Stimulated activated CD4-positive, alpha-beta T cell treated with anti-CD3 and anti-CD28 coated beads, Interleukin-1b, Interleukin-23, amount 100 ng/mL, for 24 hours (primary cell): ENCODE measurements at places on chromosomes 5 and 9.

- no peak for DNase-seq
Observed at GRCh38 chr9:8232726-8233125, 433.1 kb upstream of the DMAC1 start.

GRCh38 chr9:93582115-93582514, 5.7 kb downstream of the PHF2 start:
- no peak for DNase-seq

DNA sequence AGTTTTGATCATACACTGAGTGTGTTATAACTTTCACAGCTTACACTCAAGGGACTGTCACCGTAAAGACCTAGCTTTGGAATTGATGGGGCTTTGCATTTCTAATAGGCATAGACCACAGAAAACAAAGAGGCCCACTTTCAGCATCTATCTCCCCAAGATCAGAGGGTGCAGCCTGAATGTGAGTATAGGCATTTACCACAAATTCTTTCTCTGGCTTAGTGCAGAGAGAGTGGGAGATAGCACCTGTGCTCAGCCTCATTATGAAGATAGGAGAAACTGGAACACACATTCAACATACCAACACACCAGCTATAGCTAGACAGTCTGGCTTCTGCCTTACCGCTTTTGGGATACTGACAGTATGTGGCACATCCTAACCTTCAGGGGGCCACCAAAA, 783.4 kb upstream of the GRAMD2B start:
- no peak for DNase-seq

DNA sequence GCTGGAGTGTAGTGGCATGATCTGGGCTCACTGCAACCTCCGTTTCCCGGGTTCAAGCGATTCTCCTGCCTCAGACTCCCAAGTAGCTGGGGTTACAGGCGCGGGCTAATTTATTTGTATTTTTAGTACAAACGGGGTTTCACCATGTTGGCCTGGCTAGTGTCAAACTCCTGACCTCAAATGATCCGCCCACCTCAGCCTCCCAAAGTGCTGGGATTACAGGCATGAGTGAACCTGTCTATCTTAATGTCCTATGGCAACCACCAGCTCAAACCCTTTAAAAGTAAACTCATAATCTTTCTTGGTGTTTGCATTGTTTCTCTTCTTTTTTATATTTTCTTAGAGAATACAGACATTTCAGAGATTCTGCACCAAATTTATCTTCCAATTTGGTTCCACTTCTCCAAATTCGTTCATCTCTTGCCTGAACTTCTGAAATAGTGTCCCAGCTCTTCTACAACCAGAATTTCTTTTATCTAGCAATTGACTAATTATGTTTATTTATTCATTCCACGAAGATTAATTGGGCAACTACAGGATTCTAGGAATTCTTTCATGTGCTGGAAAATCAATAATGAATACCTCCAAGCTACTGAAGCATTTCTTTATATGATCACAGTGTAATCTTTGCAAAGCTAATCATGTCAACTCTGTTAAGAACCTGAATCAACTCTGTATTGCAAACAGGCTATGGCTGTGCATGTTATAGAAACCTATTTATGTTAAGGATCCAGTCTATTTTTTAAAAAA, 60.0 kb upstream of the TYRP1 start:
- DNase-seq, result no peak

DNA sequence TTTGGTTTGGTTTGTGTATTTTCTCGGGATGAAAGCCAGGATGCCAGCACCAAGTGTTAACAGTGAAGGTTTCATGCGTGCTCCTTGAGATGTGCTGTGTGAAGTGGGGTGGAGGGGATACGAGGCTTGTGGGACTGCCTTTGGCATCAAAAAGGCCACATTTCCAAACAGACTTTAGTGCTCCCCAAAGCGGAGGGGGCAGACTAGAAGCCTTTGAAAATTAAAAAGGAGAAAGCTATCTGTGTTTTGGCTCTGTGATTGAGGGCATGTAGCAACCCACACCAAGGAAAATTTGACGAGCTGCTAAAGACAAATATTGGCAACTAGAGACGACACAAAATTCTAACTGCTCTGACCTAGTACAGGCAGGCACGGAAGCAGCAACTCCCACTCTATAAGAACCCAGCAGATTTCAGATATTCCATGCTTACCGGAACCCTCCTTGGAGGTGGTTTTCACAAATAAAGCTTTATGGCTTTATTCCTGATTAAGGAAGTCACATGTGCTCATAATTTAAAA, 154.5 kb downstream of the ARSB start:
- no peak for DNase-seq

DNA sequence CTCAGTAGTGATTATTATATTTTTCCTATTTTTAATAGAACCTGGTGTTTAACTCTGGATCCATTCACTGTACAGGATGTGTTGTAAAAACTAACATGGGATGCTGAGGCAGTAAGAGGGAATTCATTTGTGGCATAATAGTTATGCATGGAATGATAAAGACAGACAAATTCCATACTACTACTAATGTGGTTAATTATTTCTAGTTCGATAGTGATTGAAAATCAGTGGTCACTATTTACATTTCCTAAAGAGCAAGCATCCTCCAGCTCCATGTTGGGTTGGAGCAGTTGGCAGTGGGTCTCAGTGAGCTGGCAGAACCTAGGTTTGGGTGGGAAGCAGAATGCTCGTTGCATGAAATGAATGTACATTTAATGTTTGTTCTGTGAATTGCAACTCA, 122.6 kb downstream of the SAXO1 start:
- no peak for DNase-seq

DNA sequence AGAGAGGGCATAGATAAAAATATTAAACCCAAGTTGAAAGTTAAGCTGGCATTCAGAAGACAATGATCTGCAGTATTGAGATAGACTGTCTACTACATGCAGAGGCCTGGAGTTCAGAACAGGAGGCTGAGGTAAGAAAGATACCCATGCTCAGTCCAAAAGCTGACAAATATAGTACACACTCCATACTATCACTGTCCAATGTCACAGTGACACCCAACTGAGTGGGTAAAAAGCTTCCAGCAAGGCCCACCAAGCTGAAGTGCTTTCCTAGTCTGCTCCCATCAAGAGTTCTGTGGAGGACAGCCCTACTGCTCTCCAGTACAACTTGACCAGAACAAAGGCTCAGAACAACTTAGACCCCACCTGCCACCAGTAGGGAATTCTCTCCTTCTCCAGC, 124.9 kb downstream of the SLC12A2 start:
- no peak for DNase-seq

DNA sequence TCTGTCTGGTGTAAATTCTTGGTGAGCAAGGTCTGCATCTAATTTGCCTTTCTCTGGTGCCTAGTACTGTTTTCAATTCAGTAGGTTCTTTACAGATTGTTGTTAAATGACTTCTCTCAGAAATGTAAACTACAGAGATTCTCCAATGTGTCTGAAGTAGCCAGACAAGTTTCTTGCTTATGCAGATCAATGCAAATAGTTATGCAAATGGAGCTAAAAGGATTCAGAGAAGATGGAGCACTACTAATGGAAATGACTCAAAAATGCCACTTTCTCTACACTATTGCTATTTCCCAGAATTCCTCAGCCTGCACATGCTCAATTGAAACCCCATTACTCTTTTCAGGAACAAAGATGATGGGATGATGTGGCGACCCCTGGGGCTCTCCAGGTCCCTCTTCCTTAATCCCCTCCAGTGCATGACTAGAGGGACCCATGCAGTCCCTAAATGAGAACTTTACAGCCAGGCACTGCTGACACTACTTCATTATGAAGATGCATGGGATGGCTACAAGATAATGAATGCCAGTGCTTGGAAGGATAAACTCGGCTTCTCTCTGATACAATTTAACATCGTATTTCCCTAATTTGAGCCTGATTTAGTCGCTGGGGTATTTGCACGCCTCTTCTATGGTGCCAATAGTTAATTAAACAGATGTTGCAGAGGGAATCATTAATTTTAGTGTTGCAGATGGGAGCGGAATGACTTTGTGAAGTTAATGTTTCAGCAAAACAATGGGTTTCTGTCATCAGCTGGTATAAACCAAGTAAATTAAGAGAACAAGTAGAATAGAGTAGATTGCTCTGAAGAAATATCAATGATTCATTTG, 753.2 kb downstream of the TLR4 start:
- no peak for DNase-seq

- DNase-seq, result no peak
Observed at GRCh38 chr5:119876522-119876921, 247.2 kb downstream of the FAM170A start.
